ENCODE measurements at places on chromosomes 5 and 9. TPM values are rescaled to one million over a fixed set of nuclear protein-coding genes. Genes with fewer than 3 reads are reported as not detected.
A peak's percentile ranks its signal among the peaks of the same experiment; 100 is the strongest.

DNA sequence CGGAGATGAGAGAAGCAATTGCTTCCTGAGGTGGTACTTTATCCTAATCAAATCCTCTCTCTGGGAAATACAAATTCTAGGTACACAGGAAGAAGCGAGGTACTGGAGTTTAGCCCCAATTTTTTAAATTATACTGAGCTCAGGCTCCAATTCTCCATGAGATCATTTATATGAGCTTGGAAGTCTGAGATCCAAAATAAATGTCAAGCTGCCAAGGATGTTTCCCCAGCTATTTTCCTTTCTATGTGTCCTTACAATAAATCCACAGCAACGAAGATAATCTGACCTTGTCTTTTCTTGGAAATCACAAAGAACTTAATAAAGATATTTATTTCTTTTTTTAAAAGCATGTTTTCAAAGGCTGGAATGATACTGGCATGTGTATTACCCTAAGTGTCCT, 597.3 kb downstream of the GABRG2 start:
- DNase-seq, result no peak

DNA sequence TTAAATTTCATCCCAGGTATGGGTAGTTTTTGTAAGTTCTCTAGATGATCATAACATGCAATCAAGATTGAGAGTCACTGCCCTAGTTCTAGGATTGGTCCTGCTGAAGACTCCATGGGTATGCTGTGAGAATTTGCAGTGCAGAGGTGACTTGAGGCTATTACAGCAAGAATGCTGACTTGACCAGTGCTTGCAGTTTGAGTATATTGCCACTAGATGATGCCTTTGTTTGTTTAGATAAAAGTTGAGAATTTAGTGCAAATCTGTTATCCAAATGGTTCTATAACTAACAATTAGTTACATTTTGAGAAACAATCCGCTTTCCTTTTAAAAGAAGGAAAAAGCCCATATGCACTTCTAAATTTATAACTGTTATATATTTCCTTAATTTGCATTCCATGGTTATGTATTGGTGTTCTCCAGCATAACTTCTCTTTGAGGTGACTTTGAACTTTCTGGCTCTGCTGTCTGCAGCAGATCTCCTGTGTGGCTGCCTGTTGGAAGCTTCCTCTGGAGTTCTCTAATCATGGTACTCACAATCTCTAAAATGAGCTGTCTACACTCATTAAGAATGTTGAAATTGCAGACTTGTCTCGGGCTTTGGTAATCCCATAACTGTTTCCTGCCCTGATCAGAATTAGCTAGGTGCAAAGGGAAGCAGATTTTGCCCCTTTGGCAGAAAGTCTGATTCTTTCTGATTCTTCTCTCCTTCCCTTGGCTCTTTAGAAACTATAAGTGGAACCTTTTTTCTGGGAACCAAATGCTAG, 24.9 kb downstream of the MELK start:
- DNase-seq, result no peak

- DNase-seq, result peak; percentile 73
Observed at GRCh38 chr5:131417240-131417869, 153.5 kb downstream of the CDC42SE2 start.

The FOXD4 gene
- polyA plus RNA-seq, result 0.62 TPM

DNA sequence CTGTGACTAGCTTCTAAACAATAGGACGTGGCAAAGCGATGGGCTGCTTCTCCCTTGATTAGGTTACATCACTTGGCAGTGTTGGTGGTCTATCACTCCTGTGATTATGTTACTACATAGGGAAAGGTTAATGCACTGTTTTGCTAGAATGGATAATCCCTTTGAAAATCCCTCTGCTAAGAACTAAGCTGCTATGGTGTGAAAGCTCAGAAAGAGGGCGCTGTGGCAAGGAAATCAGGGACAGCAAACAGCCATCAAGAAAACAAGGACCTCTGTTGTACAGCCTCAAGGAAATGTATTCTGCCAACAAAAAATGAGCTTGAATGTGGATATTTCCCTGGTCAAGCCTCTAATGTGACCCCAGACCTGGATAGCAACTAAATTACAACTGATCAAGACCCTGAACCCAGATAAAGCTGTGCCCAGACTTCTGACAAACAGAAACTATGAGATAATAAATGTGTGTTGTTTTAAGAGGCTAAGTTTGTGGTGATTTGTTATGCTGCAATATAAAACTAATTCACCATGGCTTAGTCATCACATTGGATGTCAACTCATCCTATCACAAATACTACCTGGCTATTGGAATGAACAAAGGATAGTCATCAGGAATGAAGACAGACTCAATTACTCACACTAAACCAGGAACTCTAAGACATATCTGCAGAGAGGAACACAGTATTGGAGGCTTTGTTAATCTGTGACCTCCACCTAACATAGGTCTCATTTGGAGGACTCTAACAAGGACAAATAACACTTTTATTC, 1215.9 kb downstream of the EFNA5 start:
- DNase-seq, result peak; percentile 19

The CBY3 gene
- 0.30 TPM for polyA plus RNA-seq

DNA sequence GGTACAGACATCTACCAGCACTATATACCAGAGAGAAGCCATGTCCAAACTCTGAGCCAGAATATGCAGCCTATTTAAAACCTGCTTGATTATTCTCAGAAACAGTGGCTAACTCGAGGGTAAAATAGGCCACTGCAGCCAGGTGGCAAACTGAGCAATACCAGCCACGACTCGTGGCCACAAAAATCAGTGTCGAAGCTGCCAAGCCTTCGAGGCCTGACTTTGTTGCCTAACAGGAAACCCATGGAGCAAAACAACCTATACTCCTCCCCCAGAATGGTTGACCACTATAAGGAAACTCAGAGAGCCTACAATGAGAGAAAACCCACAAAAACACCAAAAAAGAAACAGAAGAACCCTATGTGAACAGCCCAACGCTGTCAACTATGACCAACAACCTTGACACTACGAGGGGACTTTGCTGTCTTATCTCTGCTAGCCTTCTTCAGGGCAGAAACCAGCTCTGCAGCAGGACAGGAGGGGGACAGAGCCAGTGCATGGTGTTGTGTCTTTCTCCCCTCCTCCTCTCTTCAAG, 133.8 kb downstream of the TMEM174 start:
- no peak for DNase-seq

DNA sequence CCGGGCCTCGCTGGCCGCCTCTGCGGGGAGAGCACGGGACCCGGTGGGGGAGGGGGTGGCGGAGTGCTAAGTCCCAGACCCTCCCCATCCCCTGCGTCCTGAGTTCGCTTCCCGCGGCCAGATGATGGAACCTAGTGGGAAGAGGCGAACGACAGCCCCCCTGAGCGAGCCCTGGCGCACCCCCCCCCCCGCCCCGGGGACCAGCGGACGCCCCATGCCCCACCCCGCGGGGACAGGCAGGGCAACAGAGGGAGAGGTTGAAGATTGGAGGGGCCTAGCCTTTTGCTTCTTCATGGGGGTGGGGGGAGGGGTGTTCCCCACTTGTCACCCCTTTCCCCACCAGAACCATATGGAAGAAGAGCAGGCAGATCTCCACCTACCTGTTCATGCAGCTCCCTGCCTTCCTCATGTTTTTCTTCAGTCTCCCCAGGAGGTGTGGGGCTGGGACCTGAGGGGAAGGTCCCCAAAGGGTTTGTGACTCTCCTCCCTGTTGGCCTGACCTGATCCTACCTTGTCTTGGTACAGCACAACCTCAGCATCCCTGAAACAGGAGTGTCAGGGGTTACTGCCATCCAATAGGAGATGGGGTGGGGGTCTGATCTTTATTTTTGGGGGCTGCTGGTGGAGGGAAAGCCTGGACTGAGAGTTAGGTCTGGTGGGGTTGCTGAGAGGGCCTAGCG, 485 bp downstream of the FAM53C start:
- no peak for DNase-seq

DNA sequence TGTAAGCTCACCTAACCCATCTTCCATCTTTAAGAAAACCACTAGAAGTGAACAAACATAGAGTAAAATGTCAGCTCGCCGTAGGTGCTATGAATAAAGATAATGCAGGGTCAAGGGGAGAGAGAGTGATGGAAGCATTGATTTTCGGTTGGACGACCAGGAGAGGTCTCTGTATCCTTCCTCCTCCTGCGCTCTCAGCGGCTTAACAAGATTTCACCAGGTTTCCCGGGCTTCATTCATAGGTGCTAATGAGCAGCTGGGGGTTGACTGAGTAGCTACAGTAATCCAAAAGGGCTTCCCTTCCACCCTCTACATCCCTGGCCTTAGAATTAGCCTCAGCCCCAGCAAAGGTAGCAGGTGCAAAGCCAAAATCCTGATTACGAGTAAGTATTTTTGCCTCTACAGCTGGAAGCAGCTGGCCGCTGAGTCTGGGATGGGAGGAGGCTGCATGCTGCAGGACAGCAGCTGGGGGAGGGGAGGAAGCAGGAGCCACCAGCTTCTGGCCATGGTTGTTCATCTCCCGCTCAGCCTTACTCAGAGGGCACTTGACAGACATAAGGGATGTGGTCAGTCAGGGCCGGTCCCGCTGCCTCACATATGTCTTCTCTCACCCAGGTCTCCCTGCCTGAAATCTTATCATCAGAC, 112.0 kb upstream of the IL12B start:
- DNase-seq, result peak; percentile 42

DNA sequence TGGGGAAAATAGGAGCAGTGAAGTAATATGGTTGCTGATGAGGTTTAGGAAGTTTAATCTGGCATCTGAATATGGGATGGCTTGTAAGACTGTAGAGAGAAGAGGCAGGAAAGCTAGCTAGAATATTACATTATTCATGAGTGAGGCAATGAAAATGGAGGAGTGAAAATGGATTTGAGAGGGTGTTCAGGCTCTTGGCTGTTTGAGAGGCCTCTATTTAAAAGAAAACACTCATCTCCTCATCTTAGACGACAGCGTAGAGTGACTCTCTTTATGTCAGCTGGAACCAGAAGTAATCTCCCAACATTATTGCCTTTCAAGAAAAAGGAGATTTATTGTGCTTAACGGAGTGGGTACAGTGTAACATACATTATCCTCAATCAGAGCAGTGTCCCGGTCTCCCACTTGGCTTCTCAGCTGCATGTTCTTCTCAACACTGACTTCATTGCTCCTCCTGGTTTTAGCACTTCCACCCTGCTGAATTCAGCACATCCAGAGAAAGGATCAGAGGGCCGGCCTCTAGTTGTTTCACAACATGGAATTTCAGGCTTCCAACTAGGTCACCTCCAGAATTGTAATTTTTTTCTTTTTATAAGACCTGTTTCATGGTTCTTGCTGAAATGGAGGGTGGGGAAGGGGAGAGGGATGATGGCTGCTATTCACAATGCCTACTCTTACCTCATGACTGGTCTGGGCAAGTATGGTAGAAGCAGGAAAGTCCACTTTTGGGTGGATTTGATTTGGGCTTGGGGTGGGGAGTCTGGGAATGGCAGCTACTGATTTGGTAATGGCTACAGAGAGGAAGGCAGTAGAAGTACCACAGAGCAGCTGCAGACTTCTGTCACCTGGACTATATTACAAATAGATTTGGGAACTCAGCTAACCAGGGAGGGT, 52.9 kb upstream of the KIAA1958 start:
- no peak for DNase-seq

- DNase-seq, result peak; percentile 38
Observed at GRCh38 chr5:44774279-44774880, 34.4 kb upstream of the MRPS30 start.

DNA sequence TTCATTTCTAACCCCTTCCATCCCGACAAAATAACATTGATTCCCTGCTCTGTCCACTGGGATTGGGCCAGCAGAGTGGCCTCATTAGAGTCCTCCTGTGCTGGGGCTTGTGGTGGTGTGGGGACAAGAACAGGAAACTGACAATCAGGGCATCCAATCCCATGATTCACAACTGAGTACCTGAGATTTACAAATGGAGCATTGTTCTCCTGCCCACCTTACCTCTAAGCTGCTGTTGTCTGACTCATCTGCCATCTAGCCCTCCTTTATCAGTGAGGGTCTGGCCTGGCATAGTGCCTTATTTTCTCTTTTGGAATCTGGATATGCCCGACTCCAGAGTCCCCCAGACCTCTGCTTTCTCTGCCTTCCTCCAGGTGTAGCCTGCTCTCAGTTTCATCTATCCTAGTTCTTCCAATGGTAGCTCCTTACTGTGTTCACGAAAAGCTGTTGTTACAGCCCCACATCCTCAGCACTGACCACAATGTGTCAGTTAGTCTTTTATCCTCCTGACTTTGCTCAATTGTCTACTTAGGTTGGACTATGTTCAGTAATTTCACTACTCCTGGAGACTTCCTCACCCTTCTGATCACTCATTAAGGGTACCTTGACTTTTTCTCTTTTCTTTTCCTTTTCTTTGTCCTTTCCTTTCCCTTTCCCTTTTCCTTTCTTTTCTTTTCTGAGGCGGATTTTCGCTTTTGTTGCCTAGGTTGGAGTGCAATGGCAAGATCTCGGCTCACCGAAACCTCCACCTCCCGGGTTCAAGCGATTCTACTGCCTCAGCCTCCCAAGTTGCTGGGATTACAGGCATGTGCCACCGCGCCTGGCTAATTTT, 13.4 kb downstream of the WNT8A start:
- no peak for DNase-seq

GRCh38 chr9:2991292-2991691, 147.4 kb upstream of the PUM3 start:
- no peak for DNase-seq

The FKBP15 gene
- polyA plus RNA-seq, result 33.4 TPM

DNA sequence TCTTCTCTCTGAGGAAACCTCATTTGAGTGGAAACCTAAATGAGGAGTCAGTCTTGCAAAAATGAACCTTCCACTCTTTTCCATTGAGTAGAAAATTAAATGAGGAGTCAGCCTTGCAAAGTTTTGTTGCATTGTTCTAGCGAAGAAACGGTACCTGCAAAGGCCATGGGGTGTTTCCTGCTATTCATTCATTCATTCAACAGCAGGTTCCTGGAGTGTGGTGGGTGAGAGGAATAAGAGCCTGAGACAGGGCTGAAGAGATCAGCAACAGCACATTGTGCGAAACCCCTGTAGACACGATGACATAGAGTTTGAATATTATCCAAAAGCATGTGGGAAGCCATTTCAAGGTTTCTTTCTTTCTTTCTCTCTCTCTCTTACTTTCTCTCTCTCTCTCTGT, 14.6 kb upstream of the SETX start:
- no peak for DNase-seq

DNA sequence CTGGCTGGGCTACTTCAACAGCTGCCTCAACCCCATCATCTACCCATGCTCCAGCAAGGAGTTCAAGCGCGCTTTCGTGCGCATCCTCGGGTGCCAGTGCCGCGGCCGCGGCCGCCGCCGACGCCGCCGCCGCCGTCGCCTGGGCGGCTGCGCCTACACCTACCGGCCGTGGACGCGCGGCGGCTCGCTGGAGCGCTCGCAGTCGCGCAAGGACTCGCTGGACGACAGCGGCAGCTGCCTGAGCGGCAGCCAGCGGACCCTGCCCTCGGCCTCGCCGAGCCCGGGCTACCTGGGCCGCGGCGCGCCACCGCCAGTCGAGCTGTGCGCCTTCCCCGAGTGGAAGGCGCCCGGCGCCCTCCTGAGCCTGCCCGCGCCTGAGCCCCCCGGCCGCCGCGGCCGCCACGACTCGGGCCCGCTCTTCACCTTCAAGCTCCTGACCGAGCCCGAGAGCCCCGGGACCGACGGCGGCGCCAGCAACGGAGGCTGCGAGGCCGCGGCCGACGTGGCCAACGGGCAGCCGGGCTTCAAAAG, 36.9 kb upstream of the TTC1 start:
- peak; percentile 25 for DNase-seq
